ENCODE measurements at places on chromosomes 16 and 17.

DNA sequence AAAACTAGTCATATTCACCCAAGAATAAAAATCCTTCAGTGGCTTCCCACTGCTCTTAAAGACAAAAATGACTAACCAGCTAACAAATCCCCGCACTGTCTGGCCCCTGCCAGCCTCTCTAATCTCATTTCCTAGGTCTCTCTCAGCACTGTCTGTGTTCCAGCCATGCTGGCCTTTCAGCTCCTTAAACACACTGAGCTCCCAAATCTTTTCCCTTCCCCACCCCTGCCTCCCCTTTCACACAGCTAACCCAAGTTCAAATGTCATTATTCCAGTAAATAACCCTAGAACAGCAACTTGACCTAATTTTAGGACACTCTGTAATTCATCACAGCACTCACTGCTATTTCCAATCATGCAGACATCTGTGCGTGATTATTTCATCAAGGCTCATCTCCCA lies 7.8 kb downstream of the SHCBP1 start:
- DNase-seq, result no peak

- peak; percentile 19 for DNase-seq
These were observed 159.2 kb upstream of the CDH5 start for GRCh38 chr16:66207139-66207882.

DNA sequence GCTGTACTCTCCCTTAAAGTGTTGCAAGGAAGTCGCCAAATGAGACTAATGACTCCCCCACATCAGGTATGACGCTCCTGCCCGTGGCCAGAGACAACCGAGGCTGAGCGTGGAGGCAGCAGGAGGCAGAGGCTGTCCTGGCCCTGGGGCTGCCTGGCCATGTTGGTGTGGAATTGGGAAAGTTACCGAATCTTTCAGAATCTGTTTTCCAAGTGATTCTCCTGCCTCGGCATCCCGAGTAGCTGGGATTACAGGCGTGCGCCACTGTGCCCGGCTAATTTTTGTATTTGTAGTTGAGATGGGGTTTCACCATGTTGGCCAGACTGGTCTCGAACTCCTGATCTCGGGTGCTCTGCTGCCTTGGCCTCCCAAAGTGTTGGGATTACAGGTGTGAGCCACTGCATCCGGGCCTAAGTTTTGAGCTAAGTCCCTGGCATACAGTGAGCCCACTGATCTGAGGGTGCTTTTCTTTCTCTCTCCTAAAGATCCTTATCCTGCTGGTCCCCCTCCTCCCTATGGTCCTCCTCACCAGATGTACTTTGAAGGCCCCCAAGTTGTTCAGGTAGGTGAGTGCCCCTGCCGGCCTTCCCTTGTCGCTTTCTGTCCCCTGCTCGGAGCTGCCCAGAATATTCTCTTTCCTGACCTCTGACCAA lies 700 bp downstream of the LITAFD start:
- DNase-seq, result no peak

DNA sequence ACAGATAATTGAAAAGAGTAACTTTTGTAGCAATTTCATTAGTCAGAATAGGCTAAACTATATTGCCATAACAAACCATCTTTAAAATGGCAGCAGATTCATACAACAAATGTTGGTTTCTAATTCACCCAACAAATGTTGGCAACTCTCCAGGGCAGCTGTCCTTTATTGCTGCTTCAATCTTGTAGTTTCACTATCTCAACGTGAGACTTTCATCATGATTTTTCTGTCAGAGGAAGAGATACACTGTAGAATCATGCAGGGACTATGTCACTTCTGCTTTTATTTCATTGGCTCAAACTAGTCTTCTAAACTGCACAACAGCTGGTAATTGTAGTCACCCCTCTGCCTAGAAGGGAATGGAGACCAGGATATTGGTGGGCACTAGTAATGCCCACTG lies 174.2 kb downstream of the TANC2 start:
- peak; percentile 57 for DNase-seq

DNA sequence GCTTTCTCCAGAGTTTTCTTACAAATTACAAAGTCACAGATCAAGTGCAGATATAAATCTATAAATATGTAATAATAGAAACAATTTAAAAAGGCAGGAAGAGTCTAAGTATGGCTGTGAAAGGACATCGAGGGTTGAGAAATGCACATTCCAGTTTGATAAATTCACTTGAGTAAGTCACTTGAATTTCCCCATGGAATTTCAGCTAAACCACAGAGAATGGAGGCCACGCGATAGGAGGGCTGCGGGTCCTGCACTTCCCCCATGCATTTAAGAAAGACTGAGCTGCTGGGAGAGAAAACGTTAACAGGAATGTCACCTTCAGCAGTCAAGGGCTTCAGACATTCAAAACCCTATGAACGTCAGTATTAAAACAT lies 6.1 kb upstream of the MXRA7 start:
- DNase-seq, result peak; percentile 91

DNA sequence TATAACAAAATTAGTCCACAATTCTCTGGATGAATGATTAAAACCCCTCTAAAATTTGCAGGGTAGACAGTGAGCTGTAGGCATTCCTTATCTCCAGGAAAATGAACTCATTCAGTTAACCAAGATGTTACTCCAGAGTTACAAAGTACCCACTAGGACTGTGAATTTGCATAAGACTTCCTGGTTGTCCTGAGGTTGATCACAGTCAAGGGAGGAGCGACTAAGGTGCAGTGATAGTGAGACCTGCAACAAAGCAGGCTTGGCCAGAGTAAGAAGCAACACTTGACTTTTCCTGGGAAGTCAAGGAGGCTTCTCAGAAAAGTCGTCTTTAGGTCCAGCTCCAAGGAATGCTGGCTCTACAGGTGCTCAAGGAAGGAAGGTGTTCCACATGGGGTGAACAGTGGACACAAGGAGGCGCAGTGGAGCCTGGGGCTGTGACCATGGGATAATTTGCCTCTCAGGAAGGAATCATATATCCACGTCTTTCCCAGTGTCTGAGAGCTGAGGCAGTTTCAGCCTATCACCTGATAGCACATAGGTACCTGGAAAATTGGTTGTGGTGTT lies 821.1 kb upstream of the EEF2KMT start:
- no peak for DNase-seq

GRCh38 chr16:69724981-69725479 lies 1.3 kb downstream of the NQO1 start:
- no peak for DNase-seq

GRCh38 chr16:73482310-73482709 lies 434.4 kb upstream of the ZFHX3 start:
- no peak for DNase-seq

- peak; percentile 33 for DNase-seq
These were observed 16.0 kb downstream of the SOX8 start for GRCh38 chr16:997440-998051.

Data from fibroblast of mammary gland (primary cell).